ENCODE measurements at places on chromosomes 3 and 15.

GRCh38 chr15:56053046-56053400 is 59.6 kb upstream of the NEDD4 start:
- no peak for DNase-seq

- no peak for DNase-seq
Measured at GRCh38 chr3:107265526-107265925, 111.7 kb upstream of the CCDC54 start.

DNA sequence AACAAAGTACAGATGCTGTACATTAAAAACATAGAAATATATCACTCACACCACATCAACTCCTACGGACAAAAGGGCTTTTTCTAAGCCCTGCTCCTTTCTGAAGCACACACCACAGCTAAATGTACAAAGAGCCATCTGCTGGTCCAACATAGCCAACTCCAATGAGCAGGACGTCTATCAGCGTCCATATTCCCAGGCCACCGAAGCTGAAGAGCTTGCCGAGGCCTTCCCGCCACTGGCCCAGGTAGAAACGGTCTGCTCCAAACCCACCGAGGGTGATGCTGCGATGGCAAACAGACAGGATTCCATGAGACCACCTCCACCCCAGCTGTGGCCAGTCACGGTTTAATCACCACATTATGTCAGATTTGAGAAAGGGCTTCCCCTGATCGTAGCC is 9.8 kb downstream of the TM2D3 start:
- DNase-seq, result no peak

GRCh38 chr3:65377637-65378036 is 661.1 kb downstream of the MAGI1 start:
- no peak for DNase-seq

DNA sequence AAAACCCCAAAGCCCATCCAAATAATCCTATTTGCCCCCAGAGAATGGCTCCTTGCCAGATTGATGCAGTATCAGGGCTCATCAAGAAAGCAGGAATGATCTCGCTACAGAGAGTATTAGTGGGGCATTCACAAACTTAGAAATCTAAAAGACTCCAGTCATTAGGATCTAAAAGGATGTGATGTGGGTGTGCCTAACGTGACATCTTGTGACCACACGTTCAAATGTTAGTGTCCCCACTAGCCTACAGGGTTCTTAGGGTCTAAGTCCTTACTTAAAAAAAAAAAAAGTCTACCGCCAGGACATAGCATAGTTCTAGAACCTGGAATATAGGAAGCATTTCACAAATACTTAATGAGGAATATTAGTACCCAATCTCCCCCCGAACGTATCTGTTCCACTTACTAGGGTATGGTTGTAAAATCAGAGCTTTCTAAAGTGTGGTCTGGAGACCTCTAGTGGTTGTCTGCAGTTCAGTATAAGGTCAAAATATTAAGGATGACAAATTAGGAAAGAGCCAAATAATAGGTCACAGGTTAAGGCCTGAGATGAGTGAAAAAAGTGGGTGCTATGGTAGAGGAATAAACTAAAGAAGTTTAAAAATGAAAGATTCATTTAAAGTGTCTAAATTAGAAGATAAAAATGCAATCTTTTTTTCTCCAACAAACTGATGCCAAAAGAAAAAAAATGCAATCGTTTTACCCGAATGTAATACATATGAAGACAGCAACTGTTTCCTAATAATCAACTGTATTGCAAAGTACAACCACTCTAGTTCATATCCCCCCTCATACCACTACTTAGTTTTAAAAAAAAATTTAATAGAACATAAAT is 4.2 kb upstream of the CHRM5 start:
- DNase-seq, result no peak

- DNase-seq, result no peak
Measured at GRCh38 chr15:92620991-92621390, 34.6 kb downstream of the FAM174B start.

GRCh38 chr3:16437640-16438039 is 75.9 kb downstream of the RFTN1 start:
- no peak for DNase-seq

GRCh38 chr3:187104933-187105332 is 34.4 kb downstream of the RPL39L start:
- no peak for DNase-seq

DNA sequence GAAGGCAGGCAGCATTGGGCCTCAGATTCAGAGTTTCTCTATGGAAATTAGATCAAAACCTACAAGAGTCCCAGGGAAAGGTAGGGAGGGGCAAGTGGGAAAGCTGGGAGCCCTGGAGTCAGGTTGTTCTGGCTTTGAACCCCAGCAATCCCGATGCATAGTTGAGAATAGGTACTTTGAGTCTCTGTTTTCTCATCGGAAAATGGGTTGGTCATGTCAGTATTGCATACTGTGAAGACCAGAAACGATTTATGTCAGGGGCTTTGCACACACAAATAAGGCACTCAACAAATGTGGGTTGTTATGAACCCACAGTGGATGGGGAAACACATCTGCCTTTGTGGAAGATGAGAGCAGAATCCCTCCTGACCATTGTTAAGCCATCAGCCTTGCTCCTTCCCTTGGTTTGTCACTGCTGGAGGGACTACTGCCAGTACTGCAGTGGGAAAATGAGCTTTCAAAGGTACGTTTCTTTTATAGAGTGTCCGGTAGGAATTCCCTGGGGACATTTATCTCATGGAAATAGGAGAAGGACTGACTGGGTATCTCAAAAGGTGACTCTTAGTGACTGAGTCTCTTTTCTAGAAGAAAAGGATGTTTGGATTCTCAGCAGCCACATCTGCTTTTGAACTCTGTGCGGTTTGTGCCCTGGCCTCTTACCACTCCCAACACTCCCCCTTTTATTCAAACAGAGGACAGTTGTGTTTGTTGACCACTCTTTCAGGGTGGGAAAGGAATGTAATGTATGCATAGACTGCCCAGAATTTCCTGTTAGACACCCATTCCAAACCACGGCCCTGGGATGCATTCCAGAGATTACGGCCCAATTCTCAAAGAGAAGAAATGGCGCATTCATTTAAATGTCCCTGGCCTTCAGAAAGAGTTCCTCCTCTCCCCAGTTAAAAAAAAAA is 54.6 kb upstream of the VILL start:
- DNase-seq, result no peak

DNA sequence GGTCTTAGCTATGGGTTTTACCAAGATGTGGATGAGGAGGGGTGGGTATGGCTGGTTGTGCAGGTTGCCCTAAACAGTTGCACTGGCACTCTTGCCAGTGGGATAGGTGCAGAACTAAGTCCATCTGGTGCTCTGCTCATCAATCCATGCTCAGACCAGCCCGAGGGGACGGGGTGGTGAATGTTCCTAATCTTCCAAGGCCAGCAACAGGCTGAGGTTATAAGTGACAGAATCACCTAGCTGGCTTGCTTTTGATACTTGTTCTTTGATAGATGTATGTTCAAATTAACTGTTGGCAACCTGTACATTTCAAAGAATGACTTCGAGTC is 53.5 kb upstream of the CCR2 start:
- no peak for DNase-seq

GRCh38 chr3:195071916-195072820 is 198.8 kb downstream of the XXYLT1 start:
- no peak for DNase-seq

- DNase-seq, result peak; percentile 55
Measured at GRCh38 chr3:38039101-38039898, at the start of gene DLEC1. Gene DLEC1 (plus strand): TSS chr3:38039208. CDS start chr3:38039226, 18 bp downstream.

DNA sequence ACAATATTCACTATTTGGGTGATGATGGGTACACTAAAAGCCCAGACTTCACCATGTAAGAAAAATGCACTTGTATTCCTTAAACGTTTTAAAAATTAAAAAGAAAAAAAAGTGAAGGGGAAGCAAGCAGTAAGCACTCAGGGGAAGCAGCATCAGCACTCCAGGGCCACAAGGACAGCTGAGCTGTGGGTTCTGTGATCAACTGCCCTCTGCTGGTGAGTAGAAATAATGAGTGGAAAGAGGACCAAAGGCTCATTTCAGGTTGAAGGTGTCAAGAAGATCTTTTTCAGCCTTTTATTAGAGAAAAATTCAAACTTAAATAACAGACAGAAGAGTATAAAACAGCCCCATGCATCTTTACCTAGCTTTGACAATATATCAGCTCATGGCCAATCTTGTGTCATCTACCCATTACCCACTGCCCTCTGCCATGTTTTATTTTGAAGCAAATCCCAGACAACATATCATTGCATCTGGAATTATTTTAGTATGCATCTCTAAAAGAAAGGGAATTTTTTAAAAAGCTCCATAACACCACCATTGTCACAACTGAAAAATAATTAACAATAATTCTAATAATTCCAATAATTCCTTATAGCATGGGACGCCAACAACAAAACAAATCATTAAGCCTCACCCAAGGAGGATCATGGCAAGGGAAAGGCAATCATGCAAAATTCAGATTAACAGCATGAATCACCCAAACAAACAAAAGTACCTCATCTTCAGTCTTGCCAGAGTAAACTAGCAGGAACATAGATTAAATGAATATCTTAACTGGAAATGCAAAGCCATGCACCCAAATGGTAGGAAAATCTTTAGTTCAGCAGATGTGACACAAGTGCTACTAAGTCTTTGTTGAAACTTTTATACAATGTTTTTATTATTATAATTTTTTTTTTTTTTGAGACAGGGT is 42.5 kb downstream of the TAMM41 start:
- peak; percentile 7 for DNase-seq

- no peak for DNase-seq
Measured at GRCh38 chr3:94269763-94270162, 206.9 kb downstream of the NSUN3 start.

DNA sequence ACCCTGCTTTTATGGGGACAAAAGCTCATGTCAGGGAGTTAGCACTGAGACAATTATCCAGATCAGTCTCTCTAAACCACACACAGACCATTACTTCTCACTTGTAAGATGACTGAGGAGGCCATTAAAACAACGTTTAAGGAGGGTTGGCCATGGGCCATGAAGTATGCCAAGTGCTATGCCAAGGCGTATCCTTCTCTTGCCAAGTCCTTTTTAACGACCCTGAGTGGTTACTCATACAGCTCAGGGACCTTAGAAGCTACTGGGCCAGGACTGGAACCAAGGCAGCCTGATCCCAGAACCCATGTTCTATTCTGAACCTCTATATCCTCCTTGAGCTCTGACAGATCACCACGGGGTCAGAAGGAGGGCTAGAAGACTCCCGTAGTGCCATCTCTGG is 50.0 kb downstream of the NMNAT3 start:
- no peak for DNase-seq

DNA sequence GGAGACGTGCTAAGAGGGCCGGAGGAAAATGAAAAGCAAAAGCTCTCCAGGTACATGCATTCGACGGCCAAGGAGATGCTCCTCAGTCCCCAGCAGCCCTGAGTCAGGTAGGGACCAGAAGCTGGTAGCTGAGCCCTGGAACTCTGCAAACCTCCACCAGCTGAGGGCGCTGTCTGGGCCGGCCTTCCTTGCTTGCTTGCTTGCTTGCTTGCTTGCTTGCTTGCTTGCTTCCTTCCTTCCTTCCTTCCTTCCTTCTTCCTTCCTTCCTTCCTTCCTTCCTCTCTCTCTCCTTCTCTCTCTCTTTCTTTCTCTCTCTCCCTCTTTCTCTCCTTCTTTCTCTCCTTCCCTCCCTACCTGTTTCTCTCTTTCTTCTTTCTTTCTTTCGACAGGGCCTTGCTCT is 94.6 kb upstream of the RASGRF1 start:
- no peak for DNase-seq

DNA sequence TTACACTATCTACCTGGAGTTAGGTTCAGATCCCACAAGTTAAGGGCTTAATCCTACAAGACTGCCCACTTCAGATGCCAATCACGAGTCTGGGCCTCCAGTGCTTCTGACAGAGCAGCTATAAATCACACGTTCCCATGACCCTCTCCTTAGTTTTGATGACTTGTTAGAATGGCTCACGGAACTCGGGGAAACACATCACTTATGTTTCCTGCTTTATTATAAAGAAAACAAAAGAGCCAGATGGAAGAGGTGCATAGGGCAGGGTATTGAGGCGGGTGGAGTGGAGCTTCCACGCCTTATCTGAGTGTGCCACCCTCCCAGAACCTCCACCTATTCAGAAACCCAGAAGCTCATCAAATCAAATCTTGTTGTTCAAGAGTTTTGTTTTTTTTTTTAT is 170.8 kb downstream of the MOBP start:
- DNase-seq, result no peak

- DNase-seq, result no peak
Measured at GRCh38 chr3:155960060-155960459, 89.6 kb downstream of the GMPS start.

DNA sequence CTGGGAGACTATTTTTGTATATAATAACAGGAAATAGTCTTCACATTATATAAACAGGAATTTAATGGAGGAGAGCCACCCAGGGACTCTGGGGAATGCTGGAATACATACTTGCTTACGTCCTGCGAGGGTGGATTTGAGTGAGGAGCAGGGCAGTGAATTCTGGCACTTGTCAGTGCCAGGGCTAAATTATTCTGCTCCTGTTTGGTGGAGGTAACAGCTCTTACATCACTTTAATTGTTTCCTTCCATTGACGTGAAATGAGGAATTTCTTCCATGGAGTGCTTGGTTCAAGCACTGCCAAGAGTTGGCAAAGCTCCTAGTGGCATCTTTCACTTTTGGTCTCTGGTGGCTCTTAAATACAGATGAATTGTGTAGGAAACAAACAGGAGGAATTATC is 94.1 kb upstream of the GOLGA8J start:
- DNase-seq, result no peak

DNA sequence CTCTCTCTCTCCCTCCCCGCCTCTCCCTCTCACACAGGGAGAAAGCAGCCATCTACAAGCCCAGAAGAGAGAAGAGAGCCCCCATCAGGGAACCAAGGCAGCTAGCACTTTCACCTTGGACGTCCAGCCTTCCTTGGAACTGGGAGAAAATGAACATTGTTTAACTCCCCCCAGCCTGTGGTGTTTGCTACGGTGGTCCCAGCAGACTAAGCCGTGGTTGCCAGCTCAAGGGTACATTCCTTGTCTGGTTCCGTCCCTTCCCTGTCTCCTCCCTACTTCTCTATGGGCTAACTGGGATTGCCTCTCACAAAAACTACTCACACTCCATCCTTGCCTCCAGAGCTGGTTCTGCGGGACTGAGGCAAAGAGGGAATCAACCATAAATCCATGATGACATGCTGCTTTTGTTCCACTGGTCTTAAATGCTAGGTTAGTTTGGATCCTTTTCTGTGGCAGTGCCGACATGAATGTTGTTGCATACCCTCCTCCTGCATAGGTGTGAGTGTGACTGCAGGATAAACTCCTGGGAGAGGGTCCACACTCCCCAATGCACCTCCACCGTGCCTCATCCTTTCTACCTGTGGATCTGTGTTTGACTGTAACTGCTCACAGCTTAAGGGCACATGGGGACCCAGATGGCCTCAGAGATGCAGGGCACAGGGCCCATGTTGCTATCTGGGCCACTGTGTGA is 12.0 kb downstream of the C3orf22 start:
- DNase-seq, result no peak

GRCh38 chr3:129022114-129023007 is 21.3 kb downstream of the EFCC1 start:
- DNase-seq, result no peak

- no peak for DNase-seq
Measured at GRCh38 chr3:5185093-5185673, 2.3 kb upstream of the EDEM1 start.

Data from stimulated activated CD4-positive, alpha-beta T cell treated with anti-CD3 and anti-CD28 coated beads, TNF-alpha, amount 100 ng/mL, for 1 hour (primary cell).